Stimulated activated CD8-positive, alpha-beta memory T cell treated with anti-CD3 and anti-CD28 coated beads, Interleukin-7, amount 100 ng/mL, for 1 hour (primary cell): ENCODE measurements at places on chromosomes 3 and 15.

- no peak for DNase-seq
These were observed 605.0 kb upstream of the CBLB start for GRCh38 chr3:106473576-106474475.

- DNase-seq = no peak
These were observed 189.1 kb downstream of the ANXA2 start for GRCh38 chr15:60208709-60209108.

DNA sequence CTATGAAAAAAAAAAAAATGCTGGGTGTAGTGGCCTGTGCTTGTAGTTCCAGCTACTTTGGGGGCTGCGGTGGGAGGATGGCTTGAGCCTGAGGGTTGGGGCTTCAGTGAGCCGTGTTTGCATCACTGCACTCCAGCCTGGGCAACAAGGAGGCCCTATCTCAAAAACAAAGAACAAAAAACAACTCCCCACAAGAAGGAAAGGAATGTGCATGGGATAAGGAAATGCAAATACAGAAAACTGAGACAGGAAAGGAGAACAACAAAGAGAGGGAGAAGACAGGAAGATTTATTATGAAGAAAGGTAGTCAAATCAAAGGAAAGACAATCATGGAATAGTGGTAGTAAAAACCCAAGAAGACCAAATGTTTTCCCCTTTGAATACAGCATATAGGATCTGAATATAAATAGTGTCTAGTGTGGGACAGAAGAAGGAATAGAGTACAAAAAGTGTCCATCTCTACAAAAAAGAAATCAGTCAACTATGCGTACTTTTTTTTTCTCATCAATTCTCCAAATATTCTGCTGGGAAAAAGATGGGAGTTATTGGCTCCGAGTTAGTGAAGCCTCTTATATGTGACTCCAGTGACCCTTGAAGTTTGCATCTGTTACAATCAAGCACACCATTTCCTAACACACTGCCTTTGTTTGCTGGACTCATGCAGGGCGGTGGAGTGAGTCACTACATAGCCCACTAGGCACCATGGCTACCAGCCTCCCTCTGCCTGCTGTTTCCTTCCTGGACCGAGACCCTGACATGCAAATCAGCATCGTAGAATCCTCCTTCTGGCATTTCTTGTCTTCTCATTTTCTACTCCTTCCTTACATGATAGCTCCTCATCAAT is 101.2 kb upstream of the PTX3 start:
- no peak for DNase-seq

DNA sequence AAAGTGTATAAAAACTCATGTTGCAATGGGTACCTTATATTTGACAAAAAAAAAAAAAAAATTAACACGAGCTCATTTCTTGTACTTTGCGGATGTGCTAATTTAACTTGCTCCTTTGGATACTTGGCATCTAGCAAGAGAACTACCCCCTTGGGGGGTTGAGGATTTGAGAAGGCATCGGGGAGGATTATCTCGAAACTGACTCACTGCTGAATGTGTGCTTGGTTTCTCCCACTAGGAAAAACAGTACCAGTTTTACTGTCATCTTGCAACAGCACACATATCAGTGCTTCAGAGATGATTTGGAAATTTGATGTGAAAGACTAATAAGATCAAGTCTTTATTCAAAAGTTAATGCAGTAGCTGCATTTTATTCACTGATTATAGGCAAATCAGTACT is 891 bp downstream of the EXOG start:
- DNase-seq = no peak

DNA sequence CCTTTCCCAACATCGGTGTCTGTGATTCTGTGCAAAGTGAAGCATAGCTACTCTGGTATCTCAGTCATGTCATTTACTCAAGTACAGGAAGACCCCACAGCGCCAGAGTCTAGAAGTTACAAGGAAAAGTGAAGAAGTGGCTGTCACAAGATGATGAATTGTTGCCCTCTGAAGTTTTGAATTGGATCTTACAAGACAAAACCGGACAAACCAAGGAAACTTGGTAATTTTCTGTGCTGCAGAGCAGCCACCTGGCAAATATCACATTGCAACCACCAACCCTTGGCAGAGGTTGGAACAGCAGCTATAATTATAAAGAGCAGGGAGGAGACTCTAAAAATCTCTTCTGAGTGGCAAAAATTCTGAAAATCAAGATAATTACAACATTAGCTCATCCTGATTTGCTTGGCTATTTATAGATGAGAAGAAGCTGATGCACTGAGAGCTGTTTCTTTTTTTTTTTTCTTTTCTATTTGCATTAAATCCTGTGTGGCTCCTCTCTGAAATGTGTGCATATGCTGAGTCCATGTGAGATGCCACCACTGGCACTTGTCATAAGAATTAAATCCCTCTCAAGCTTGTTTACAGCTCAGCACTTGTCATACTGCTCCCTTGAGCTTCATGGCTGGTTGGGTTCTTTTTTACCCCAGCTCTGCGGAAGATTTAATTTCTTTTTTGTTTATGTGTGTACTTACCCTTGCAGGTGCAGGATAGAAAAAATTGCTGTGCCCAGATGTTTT is 68.0 kb upstream of the MNS1 start:
- DNase-seq = no peak
